ENCODE measurements at places on chromosomes 13 and 19. TPM values are rescaled to one million over a fixed set of nuclear protein-coding genes. Genes with fewer than 3 reads are reported as not detected.

The ETV2 gene
- 6.6 TPM for total RNA-seq

The ZNF653 gene
- total RNA-seq, result 11.2 TPM

The IZUMO4 gene
- 50.2 TPM for total RNA-seq

DNA sequence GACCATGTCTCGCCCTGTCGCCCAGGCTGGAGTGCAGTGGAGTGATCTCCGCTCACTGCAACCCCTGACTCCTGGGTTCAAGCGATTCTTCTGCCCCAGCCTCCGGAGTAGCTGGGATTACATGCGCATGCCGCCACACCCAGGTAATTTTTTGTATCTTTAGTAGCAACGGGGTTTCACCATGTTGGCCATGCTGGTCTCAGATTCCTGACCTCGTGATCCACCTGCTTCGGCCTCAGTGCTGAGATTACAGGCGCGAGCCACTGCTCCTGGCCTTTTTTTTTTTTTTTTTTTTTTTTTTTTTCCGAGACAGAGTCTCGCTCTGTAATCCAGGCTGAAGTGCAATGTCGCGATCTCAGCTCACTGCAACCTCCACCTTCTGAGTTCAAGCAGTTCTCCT lies 4.9 kb upstream of the KEAP1 start:
- DNase-seq, result no peak

The TPTE2 gene
- 1.1 TPM for total RNA-seq

- DNase-seq, result no peak
Observed at GRCh38 chr13:109199280-109199679, 569.9 kb downstream of the MYO16 start.

The APOC1 gene
- total RNA-seq, result 7.3 TPM

The MEIOSIN gene
- total RNA-seq, result not detected

The KLK10 gene
- 7.4 TPM for total RNA-seq

The RYR1 gene
- total RNA-seq, result 8.6 TPM

DNA sequence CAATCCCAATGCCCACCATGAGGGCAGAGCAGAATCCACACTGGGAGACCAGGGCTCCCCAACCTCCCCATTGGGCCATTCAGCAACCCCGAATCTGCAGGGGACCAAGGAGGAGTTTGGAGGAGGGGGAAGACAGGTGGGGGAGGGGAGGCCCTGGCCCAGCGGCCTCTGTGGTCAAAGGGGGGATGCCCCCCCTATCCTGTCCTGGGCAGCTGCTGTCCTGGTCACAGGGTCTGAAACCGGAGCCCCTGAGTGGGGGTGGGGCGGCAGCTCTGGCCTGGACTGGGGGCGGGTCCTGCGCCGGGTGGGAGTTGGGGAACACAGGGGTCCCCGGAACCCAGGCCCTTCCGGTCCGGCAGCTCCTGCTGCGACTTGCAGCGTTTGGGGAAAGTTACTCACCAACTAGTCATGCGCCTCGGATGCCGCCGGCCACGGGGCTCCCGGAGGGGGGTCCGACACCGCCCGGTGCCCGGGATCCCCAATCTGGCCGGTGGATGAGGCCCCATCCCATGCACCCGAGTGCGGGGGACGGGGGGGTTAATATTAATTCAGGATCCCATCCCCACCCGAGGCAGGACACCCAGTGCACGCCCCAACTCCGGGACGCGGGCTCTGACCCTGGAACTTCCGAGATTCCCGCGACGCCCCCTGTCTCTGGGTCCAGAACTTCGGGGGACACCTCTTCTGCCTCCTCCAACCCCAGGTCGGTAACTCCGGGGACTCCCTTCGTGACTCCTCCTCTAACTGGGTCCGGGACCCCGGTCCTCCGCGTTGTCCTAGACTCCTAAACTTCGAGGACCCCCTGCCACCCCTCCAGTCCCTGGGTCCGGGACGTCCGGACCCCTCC lies 872 bp downstream of the HOMER3 start:
- peak; percentile 20 for DNase-seq

The ZNF626 gene
- 18.5 TPM for total RNA-seq

The AXL gene
- total RNA-seq, result 168 TPM

The CLEC17A gene
- total RNA-seq, result 1.0 TPM

The ZIC2 gene
- total RNA-seq, result 0.05 TPM

Measured in prostate gland (tissue), 2 donors.